ENCODE measurements at places on chromosomes 11 and 22.
A peak's percentile ranks its signal among the peaks of the same experiment; 100 is the strongest.

GRCh38 chr22:22485524-22485923, 23.0 kb downstream of the ZNF280B start:
- DNase-seq: no peak

DNA sequence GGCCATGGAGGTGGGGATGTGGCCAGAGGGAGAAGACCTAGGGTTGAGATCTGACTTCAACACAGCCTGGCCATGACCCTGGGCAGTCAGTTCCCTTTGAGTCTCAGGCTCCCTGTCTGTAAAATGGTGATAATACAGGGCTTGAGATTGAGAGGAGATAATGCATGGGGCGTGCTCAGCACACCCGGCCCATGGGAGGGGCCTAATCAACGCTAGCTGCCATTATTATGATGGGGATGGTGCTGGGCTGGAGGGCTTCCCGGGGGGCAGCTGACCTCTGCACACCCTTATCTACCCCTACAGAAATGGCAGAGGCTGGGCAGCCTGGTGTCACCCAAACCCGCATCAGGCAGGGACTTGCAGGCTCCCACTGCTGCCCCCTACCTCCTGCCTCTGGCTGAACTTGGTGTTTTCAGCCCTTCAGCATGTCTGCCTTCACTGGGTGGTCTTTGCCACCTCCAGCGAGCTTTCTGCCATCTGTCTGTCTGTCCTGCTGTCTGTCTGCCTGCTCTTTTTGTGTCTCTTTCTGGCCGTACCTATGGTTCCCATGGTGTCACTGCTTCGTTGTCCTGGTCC, 84.5 kb downstream of the CACNA1I start:
- no peak for DNase-seq

- no peak for DNase-seq
These were observed at the start of gene CELSR1 for GRCh38 chr22:46537225-46537945. CELSR1 (minus strand) TSS chr22:46537620; CDS start chr22:46537170, 450 bp downstream.

GRCh38 chr11:69995697-69996096, 82.4 kb upstream of the ANO1 start:
- DNase-seq: no peak

DNA sequence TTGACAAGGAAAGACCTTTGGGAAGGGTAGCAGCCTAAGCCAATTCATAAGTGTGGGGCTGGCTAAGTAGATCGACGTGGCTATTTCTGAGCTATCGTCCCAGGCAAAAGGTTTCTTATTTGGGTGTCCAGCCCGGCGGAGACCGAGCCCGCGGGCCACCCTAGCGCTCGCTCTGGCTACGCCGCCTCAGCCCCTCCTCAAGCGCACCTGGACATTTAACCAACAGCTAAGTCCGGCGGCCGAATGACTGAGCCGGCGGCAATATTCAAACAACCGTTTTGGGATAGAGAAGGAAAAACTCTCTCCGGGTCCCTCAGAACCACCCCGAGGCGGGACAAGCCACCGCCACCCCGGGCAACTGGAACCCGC, 457 bp downstream of the RNF141 start:
- no peak for DNase-seq

DNA sequence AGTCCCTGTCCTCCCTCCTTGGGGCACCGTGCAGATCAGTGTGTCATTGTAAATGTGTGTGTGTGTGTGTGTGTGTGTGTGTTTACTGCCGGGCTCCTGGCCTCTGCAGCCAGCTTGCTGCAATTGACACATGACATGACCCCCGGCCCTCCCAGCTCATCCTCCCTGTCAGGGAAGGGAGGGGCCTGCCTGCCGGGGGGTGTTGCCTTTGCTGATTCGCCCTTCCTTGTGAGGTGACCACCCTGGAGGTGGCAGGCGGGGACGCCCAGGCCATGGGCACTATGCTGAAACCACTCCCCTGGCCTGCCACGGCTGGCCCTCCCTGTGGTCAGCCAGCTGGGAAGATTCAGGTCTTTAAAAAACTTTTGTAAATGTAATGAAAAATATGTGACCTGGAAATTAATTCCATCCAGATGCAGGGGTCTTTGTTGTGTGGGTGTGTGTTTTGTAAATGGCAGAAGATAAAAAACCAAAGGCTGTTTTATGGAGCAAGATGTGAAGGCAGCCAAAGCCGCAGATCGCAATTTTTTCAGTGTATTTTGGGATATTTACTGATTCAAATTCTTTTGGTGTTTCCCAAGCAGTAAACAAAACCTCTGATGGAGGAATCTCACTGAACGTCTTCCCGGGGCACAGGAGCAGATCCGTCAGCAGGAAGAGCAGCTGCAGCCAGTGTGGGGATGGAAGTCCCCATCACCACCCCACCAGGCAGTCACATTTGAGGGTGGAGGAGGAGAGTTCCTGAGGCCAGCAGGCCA, 23.2 kb downstream of the SHISAL1 start:
- DNase-seq: no peak

GRCh38 chr22:20803696-20804324, 29.9 kb downstream of the SERPIND1 start:
- DNase-seq: peak; percentile 25

GRCh38 chr11:109236188-109236587, 185.8 kb upstream of the C11orf87 start:
- DNase-seq: no peak

DNA sequence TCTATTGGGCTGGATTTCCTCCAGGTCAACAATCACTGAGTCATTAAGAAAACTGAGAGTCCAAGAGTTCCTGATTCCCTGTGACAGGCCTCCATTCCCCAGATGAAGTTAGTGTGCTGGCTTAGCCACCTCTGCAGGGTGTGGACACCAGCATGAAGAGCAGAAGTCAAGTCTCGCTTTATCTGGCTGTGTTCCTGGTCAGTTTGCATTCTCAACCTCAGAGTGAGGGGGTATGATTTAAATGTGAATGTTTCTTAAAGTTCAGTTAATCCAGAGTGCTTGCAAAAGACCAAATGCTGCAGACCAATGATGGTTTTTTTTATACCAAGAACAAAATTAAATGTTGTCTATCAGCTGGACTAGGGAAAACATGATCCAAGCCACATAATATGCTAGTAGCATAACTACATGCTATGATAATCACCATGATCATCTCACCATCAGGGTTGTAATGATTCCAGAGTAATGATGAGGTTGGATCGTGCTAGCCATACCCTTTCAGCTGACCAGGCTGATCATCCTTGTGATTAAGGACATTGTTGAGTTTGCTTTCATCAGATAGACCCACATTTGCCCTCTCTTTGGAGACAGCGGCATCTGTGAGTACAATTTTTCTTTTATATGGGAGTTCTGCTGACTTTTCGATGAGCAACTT, 145.8 kb upstream of the ARHGAP20 start:
- no peak for DNase-seq

Measured in right renal pelvis (tissue), 4 donors.